ENCODE measurements at places on chromosomes 6 and 20.

- no peak for DNase-seq
Observed at GRCh38 chr6:41404182-41404845, 68.9 kb downstream of the NCR2 start.

GRCh38 chr20:38888059-38888831 is 38.0 kb upstream of the FAM83D start:
- DNase-seq: no peak

- DNase-seq: no peak
Observed at GRCh38 chr6:45509426-45509825, 131.7 kb upstream of the SUPT3H start.

DNA sequence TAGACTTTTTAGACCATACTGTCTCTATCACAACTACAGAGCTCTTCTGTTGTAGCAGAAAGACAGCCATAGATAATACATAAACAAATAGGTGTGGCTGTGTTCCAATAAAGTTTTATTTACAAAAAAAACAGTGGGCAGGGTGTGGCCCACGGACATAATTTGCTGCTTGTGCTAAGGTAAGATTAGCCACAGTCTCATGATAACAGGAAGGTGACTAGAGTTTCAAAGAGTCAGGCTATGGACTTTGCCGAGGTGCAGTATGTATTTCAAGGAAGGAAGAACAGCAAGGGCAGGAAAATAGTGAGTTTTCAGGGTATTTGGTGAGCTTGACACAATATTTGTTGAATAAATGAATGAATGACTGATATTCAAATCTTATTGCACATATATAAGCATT is 20.2 kb downstream of the SOBP start:
- no peak for DNase-seq

DNA sequence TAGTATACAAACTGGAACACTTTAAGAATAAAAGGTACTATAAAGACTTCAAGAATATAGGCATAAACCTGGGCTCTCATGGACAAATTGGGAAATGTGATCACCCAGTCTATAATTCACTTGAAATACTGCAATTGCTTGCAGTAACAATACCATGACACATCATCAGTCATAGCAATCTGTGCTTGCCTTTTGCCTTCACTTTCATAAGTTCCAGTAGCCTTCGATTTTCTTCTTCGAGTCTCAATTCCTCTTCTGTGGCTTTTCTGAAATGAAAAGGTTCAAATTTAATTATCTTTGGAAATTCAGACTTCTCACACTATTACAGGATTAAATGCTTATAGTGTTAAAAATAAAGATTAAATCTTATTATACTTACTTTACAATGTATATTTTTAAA is 96.3 kb upstream of the ZBTB24 start:
- DNase-seq: no peak

DNA sequence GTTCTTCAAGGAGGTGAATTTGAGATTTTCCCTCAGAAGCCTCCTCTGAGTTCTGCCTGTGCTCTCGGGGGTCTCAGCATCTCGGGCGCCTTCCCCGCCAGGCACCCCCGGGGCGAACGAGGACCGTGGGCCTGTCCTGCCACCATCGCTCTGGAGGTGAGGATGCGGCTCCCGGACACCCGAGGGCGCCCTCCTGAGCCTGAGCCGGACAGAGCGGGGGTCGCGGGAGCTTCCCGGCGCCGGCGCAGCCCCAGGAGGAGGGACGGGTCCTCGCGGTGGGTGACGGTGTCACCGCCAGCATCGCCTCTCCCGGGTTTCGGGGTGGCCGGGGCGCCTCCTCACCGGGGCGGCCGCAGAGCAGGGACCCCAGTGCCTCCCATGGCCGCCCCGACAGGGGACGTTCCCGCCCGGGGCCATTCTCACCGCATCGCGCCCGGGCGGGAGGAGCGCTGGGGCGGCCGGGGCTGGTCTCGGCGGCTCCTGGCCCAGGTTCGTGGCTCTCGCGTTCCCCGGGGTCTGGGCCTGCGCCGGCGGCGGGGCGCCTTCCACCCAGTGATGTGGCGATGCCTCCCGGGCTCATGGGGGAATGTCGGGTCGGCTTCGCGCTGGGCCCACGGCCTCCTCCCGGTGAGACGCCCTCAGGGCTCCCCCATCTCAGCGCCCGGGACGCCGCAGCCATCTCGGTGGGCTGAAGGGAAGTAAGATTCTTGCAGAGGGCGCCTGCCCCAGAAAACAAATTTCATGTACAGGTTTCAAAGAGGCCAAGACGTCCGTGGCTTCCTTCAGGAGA is 210.5 kb downstream of the ERMARD start:
- DNase-seq: no peak

DNA sequence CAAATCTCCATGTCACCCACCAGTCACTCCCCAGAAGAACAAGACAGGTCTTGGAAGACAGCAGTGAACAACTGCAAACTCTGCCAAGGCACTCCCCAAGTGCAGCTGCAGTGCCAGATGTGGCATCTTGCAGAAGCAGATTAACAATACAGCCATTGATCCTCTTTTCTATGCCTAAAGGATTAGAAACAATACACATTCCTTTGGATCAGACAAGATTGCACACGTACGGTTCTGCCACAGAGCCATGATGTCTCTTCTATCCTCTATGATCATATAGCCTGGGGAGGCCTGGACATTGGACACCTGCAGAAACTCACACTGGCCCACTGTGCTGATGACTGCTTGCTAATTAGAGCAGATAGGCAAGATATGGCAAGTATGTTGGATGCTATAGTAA is 155.9 kb downstream of the MYLK4 start:
- no peak for DNase-seq

DNA sequence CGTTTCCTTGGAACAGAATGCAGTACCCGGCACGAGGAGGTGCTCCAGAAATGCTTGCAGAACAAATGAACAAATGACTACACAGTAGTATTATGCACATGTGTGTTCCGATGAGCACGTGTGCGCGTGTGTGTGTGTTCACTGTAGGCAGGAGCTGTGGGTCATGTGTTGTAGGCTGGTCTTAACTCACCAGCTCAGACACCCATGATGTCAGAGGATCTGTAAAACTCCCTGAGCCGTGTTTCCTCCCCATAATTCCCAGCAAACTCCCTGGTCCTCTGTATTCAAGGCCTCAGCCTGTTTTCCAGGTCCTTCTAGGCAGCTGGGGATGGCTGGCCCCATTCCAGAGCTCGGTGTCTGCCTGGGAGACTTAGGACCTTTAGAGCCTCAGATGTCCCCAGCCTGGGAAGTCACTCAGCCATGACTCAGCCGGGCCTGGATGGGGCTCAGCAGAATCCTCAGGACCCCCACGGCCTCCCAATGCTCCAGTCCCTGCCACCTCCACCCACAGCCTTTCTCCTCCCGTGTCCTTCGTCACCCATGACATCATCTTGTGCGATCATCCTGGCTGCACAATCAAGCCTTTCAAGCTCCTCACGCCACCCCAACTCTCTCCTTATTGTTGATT is 475.0 kb upstream of the SULF2 start:
- DNase-seq: no peak

DNA sequence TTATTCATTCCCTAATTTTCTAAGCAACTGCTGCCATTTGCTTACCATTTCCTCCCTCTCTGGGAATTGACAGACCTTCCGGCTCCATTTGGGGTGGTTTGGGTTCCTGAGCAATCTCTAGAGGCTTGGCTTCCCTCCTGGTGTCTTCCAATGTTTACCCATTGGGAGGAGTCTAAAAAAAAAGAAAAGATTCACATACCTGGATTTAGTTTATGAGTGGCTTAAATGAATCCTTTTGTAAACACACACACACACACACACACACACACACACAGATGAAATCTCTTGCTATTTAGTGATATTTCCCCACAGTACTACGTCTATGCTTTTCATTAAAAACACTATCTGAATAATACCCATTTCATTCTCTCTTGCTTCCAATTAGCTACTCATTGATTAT is 48.3 kb upstream of the TRAF3IP2 start:
- no peak for DNase-seq

- DNase-seq: no peak
Observed at GRCh38 chr20:41161886-41162285, 24.5 kb downstream of the PLCG1 start.

DNA sequence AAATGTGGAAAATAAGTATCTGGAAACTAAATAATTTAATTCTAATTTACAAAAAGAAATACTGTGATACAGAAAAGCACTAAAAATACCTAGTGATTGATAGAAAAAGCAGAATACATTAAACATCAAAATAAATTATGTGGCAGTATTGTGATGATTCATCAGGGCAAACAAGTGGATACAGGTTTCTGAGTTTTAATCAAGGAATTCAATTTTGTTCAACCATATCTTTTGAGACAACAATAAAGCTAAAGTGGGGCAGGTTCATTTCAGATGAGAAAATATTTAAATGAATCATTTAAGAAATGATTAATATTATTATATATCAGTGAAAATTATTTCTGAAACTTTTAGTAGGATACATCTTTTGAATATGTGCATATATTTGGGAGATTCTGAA is 49.8 kb downstream of the GRIK2 start:
- no peak for DNase-seq

DNA sequence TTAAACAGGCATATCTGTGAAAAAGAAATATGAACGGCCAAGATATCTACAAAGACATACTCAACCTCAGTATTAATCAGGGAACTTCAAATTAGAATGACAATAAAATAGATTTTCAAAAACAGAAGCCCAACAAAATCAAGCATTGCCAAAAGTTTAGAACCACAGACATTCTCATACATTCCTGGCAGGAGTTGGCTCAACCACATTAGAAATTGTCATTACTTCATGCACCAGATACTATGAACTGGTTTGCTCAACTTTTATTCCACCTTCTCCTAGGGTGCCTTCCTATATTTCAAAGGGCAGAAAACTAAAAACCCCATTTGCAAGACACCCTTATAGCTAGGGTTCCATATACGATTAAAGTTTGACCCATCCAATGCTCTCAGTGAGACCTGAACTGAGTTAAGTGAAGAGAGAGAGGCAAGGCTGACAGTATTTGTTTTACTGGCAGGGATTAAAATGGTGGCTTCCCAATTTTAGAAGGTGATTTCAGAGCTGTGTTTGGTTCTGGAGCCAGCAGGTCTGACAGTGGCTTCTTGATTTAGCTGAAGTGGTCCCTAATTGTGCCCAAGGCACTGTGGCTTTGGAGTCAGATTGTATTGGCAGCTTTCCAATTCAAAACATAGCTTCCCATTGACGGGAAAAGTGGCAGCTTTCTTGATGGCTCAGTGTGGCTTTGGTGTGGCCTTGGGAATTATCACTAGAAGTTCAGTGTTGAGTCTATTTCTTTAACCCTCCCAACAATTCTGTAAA is 77.1 kb upstream of the CDYL start:
- no peak for DNase-seq

- no peak for DNase-seq
Observed at GRCh38 chr6:20599302-20600051, 65.2 kb downstream of the CDKAL1 start.

DNA sequence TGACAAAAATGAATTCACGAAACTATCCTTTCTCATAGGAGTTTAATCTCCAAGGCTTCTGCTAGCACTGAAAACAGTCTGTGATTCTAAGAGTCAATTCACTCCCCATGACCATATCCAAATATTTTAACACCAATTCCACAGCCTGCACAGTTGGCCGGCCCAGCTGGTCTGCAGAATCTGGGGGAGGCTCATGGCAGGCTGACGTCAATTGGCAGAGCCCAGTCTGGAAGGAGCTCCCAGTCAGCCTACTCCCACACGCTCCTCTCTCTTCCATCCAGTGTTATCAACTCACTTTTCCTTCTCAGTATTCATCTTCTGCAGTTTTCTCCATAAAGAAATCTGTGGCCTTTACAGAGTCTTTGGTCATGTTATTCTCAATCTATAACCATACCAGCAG is 111.0 kb downstream of the TBXT start:
- DNase-seq: no peak

GRCh38 chr6:11714116-11714797 is 64.3 kb downstream of the ADTRP start:
- no peak for DNase-seq

DNA sequence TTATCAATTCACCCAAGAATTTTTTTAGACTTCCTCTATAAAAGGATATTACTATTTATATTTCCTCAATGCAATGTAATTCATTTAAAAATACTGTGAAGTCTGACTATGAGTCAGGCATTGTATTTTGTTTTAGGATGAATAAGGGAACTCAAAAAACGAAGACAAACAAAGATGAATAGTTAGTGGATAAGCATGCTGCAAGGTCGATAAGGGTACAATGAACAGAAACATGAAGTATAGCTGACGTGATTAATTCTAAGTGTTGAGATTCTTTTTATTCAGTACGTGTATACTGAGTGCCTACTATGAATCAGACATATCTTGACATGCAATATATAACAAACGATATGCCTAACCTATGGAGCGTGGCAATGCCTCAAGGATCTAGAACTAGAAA is 105.4 kb downstream of the PDE10A start:
- DNase-seq: no peak

Measured in omental fat pad (tissue), 4 donors.